GM12878 (cell line): ENCODE measurements at places on chromosomes 16 and 17. TPM values are rescaled to one million over a fixed set of nuclear protein-coding genes. Genes with fewer than 3 reads are reported as not detected.

- peak; percentile 83 for DNase-seq
Measured at GRCh38 chr16:62638964-62639870, 603.0 kb upstream of the CDH8 start.

DNA sequence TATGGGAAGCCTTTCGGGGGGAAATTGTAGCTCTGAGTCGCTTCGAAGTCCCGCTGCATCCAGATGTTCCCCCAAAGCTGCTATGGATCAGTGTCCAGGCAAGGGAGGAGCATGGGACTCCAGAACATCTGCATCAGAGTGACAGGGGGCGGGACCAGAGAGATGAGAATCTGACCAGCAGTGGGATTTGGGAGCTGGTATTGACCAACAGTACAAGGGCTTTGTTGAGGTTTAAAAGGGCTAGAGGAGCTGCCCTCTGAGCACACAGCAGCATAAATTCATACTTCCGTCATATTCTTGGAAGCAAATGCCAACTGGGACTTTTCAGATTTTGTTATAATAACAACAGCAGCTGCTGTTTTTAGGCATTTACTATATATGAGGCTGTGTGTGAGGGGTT is 10.6 kb downstream of the RBFOX1 start:
- DNase-seq: no peak

DNA sequence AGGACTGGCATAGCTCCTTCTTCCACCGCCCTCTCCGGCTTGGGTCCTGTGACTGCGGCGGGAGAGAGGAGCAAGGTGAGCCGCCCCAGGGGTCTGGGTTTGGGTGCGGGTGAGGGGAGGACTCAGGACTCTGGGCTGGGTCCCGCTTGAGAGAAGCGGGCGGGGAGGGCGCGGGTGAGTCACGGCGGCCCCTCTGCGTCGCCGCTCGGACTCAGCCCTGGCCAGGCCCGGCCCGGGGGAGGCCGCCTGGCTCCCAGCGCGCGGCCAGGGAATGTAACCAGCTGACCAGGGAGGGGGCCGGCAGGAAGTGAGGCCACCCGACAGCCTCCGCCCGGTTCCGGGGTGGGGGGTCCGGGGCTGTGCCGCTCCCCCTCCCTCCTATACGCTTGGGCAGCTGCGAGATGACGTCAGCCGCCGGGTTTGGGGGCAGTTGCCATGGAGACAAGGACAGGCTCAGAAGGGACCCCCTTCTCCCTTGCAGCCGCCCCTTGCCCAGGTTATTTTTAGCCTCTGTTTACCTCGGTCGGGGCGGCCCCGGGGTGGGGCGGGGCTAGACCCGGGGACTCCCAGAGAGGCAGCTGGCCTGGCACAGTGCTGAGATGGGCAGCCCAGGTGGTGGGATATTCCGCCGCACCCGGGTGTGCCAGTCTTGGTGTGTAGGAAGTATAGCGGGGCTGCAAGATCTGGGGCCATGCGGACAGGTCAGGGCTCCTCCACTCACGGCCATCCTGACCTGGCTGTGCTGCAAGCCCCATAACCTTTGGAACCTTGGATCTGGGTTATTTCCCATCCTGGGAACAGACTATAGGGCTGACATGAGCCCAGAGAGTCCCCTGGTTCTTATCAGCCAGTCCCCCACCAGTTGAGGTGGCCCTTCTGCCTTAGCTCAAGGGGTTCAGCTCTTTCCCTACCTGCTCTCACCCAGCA is 1.6 kb downstream of the RIPOR1 start:
- no peak for DNase-seq

GRCh38 chr16:49168126-49168525 is 113.5 kb downstream of the CBLN1 start:
- DNase-seq: no peak

DNA sequence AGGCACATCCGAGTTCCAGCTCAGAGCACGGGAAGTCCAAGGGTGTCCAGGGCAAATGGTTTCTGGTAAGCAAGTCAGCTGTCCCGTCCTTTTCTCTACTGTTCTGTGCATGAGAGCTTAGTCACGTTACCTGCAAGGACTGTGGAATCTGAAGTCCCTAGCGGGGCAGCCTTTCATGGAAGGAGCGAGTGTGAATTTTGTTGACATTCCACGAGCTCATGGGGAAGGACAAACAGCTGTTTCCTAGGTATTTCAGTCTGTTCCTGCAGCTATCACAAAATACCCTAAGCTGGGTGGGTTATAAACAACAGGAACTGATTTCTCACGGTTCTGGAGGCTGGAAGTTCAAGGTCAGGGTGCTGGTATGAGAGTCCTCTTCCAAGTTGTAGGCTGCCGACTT is 109.2 kb downstream of the SDR42E1 start:
- DNase-seq: no peak

- DNase-seq: no peak
Measured at GRCh38 chr17:49546546-49547535, 28.8 kb upstream of the NXPH3 start.

DNA sequence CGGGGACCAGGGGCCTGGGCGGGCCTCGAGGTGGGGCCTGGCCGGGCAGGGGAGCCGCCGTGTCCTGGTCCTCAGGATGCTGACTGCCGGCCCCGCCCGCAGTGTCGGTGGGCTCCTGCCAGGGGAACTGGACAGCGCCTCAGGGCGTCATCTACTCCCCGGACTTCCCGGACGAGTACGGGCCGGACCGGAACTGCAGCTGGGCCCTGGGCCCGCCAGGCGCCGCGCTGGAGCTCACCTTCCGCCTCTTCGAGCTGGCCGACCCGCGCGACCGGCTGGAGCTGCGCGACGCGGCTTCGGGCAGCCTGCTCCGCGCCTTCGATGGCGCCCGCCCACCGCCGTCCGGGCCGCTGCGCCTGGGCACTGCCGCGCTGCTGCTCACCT is 2.3 kb upstream of the PAQR4 start:
- DNase-seq: no peak

DNA sequence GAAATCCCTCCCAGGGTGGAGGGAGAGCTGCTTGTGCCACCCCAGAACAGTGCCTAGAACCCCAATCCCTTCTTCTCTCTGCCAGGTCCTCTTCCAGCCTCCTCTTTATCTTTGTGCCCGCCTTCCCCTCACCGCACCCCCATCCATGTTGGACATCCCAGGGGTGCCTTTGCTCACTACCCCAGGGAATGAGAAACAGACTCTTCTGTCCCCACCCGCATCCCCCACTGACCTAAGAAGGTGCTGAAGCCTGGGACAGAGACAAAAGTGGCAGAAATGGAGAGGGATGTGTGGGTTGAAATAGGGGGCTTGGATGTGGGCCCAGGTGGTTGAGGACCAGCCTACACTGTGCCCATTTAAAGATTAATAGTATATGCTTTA is 17.0 kb downstream of the ALOX15B start:
- DNase-seq: no peak

DNA sequence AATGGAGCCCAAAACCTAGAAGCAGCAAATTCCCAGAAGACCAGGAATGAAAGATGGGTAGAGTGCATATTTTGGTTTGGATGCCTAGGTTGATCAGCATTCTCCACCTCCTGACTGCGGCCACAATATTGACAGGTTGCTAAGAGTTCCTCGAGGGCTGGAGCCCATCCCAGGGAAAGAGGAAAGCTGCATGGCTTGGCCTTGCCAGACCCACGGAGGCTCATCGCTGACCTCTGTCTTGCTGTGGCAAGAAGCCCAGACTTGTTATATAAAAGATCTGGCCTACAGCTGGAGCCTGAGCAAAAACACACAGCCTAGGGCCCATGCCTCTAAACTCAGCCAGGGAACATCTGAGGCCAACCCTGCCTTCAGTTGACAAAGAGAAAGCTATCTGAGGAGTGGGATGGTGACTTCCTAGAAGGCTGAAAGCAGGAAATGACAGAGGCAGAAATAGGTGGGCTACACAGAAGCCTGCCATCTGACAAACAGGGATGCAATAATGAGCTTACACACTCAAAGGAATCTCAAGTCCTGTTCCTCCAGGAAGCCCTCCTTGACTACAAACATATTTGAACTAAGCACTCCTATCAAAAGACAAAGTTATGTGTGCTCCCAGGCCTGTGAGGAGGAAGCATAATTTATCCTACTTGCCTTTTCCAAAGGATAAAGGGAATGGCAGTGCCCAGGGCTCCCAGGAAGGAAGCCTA is 22.5 kb upstream of the SLC35B1 start:
- DNase-seq: no peak

GRCh38 chr16:12410837-12411490 is 392.7 kb downstream of the CPPED1 start:
- DNase-seq: no peak

- DNase-seq: no peak
Measured at GRCh38 chr17:2230877-2231276, 72.7 kb downstream of the SMG6 start.

GRCh38 chr17:46108120-46108519 is 85.1 kb downstream of the KANSL1 start:
- DNase-seq: no peak

DNA sequence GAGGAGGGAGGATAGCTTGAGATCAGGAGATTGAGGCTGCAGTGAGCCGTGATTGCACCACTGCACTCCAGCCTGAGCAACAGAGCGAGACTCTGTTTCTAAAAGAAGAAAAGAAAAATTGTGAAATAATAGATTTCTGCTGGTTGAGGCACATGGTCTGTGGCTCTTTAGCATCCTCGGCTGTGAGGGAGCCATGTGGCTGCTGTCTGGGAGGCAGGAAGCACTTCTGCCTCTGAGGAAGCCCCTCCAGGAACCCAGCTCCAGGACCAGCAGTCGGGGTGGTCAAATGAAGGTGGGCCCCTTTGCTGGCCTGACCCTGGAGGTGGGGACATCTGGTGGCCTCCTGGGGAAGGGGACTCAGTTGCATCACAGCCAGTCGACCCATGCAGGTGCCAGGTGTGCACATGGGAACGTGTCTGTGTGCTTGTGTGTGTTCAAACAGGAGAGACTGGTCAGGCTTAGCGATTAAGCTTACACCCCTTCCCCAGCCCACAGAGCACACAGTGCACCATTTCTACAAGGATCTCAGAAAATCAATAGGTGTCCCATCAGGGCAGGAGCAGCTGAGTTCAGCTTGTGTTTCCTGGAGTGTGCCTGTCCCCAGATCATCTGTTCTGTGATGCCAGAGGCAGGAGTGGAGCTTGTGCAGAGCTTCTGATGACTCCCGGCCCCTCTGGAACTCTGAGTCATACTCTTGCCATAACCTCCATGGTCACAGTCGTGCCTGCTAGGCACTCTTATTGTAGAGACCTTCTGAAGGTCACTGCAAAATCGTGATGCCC is 24.3 kb upstream of the MGAT5B start:
- DNase-seq: no peak

DNA sequence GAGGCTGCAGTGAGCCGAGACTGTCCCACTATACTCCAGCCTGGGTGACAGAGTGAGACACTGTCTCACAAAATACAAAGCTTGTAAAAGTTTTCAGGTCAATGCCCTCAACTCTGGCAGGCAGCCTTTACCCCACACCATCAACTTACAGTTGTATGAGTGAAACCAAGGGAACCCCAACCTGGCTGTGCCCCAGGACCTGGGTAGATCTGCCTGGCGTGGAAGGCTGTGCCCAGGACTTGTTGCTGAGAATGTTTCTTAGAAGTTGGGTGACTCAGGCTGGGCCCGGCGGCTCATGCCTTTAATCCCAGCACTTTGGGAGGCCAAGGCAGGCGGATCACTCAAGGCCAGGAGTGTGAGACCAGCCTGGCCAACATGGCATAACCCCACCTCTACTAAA is 7.8 kb downstream of the CES3 start:
- DNase-seq: no peak

DNA sequence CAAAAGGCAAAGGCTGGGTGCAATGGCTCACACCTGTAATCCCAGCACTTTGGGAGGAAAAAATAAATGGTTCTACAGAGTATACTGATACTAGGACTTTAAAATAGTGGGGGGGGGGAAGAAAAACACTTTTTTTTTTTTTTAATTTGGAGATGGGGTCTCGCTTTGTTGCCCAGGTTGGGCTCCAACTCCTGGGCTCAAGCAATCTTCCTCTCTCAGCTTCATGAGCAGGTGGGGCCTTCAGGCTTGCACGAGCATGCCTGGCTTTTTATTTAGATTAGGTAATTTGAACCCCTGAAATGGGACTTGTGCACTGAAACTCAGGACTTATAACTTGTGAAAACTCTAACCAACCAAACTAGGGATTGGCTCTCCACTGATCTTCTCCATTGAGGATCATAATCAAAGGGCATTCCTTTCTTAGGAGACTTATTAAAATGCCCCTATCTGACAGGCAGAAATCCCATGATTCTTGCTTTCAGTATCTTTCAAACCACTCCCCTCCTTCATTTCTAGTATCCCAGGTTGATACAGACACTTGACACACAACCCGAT is 16.9 kb downstream of the GRB2 start:
- no peak for DNase-seq

GRCh38 chr16:10862438-10862837 is 14.6 kb upstream of the CIITA start:
- no peak for DNase-seq

- DNase-seq: no peak
Measured at GRCh38 chr17:68790492-68790891, 164.7 kb downstream of the ABCA8 start.

GRCh38 chr16:70757183-70757582 is 43.8 kb downstream of the VAC14 start:
- DNase-seq: no peak

- DNase-seq: no peak
Measured at GRCh38 chr16:52976539-52977167, 76.0 kb downstream of the CHD9NB start.

- no peak for DNase-seq
Measured at GRCh38 chr17:75813081-75814020, 28.7 kb downstream of the UNK start.

GRCh38 chr17:80874866-80875445 is 116.7 kb upstream of the CHMP6 start:
- DNase-seq: no peak

GRCh38 chr17:39808409-39808997 is 55.6 kb downstream of the IKZF3 start:
- DNase-seq: no peak

DNA sequence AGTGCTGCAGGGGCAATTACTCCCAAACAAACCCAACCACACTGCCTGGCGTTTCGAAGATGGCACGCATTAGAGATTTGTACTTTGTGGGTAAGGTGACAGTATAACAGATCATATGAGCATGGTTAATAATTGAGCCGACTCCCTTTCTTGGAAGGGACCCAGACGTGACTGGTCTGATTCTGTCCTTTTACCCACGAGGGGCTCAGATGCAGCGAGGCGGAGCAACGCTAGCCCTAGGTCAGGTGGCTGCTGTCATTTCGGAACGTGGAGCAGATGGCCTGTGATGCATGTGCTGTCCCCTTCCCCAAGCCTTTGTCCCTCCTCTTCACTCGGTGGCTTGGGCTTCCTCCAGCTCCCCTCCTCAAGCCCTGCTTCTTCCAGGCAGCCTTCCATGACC is 84.2 kb downstream of the SNX29 start:
- DNase-seq: peak; percentile 21

CDRT15 gene
- total RNA-seq: not detected in 2 replicates

SLFN14 gene
- not detected in 2 replicates for total RNA-seq

CETP gene
- 0.77 and 1.4 TPM in 2 replicates for total RNA-seq

CD300A gene
- total RNA-seq: 36.1 and 36.2 TPM in 2 replicates

PERCC1 gene
- total RNA-seq: not detected in 2 replicates

AOC3 gene
- 0.56 and 0.80 TPM in 2 replicates for total RNA-seq

HEATR3 gene
- 20.4 and 21.6 TPM in 2 replicates for total RNA-seq

PRAC1 gene
- not detected in 2 replicates for total RNA-seq

STAT5A gene
- 78.9 and 86.4 TPM in 2 replicates for total RNA-seq
